Stimulated activated CD4-positive, alpha-beta T cell treated with anti-CD3 and anti-CD28 coated beads, TNF-alpha, amount 100 ng/mL, for 48 hours (primary cell): ENCODE measurements at places on chromosomes 13 and 19.

GRCh38 chr19:44993926-44994537 is 7.2 kb upstream of the RELB start:
- DNase-seq, result no peak

DNA sequence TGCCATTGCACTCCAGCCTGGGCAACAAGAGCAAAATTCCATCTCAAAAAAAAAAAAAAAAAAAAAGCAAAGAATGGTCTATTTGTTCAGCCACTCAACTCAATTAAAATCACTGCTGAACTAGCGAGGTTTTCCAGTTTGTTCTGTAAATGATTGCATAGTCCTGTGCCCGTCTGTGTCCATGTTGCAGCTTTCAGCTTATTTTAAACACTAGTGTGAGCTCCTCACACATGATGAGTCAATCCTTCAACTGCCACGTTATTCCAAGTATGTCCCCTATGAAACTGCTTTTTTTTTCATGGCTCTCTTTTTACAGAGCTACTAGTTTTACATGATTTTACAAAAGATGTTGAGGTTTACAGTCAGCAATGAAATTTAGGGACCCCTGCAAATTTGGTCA is 12.2 kb downstream of the SUGP2 start:
- DNase-seq, result no peak

- no peak for DNase-seq
Observed at GRCh38 chr19:46251416-46251815, 21.9 kb downstream of the IGFL1 start.

DNA sequence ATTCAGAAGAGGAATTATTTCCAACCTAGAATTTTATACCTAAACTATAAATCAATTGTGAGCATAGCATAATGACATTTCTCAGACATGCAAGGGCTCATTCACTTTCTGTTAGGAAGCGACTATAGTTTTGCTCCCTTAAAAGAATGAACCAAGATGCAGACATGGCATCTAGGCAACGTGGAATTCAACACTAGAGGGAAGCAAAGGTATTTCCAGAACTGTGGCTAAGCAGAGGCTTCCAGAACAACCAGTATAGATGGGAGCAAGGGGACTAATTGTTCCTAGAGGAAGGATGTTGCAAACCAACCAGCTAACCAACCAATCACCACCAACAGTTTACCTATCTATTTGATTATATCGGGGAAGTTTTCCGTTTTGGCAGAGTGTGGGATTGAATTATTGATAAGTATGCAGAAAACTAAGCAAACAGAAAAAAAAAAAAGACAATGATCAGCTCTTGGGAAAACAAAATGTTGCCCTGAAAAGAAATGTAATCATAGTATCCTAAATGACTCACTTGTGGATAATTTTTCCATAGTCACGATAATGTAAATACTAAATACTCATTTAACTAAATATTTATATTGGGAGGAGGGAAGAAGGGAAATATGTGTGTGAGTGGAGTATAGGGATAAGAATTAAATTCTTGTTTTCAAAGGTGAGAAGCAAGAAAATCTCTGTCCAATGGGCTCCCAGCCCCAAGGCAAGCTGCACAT is 21.1 kb downstream of the ARL11 start:
- no peak for DNase-seq

GRCh38 chr19:11364935-11365334 is 9.5 kb upstream of the SWSAP1 start:
- no peak for DNase-seq

DNA sequence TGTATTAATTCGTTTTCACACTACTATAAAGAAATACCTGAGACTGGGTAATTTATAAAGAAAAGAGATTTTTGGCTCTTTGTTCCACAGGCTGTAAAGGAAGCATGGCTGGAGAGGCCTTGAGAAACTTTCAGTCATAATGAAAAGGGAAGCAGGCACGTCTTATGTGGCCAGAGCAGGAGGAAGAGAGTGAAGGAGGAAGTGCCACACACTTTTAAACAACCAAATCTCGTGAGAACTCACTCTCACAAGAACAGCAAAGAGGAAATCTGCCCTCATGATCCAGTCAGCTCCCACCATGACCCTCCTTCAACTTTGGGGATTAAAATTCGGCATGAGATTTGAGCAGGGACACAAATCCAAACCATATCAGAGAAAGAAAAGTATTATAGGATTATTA is 1255.9 kb upstream of the MIR17HG start:
- DNase-seq, result no peak
